ENCODE measurements at places on chromosomes 3 and 15. TPM values are rescaled to one million over a fixed set of nuclear protein-coding genes. Genes with fewer than 3 reads are reported as not detected.

HCLS1 gene
- 2.6 TPM for total RNA-seq

IQCF5 gene
- total RNA-seq = not detected

ARGFX gene
- not detected for total RNA-seq

ZNF609 gene
- 37.8 TPM for total RNA-seq

EXD1 gene
- 0.70 TPM for total RNA-seq

RASL12 gene
- not detected for total RNA-seq

LNP1 gene
- total RNA-seq = 4.8 TPM

SLCO2A1 gene
- 0.70 TPM for total RNA-seq

GOLGA8S gene
- 0.09 TPM for total RNA-seq

MEX3B gene
- total RNA-seq = not detected

GALNT15 gene
- not detected for total RNA-seq

TMEM45A gene
- total RNA-seq = 21.6 TPM

GRK7 gene
- total RNA-seq = not detected

CPEB1 gene
- not detected for total RNA-seq

IGDCC3 gene
- total RNA-seq = 0.22 TPM

SLC12A1 gene
- total RNA-seq = not detected

GLDN gene
- not detected for total RNA-seq

GRCh38 chr15:42994546-42994945 lies 74.0 kb upstream of the TTBK2 start:
- DNase-seq = no peak
- no peak overlapping the region for H3K27ac ChIP-seq
- H3K36me3 ChIP-seq = 0 out of 2 replicates have a peak, but pooled peaks cover 3% of the 10 kb centered on the region
- no peaks in the 10 kb centered on the region for H3K27me3 ChIP-seq

- H3K27me3 ChIP-seq = no peaks in the 10 kb centered on the region
- no peak overlapping the region for H3K27ac ChIP-seq
These were observed 1351.5 kb downstream of the ZPLD1 start for GRCh38 chr3:103786296-103786695.

DNA sequence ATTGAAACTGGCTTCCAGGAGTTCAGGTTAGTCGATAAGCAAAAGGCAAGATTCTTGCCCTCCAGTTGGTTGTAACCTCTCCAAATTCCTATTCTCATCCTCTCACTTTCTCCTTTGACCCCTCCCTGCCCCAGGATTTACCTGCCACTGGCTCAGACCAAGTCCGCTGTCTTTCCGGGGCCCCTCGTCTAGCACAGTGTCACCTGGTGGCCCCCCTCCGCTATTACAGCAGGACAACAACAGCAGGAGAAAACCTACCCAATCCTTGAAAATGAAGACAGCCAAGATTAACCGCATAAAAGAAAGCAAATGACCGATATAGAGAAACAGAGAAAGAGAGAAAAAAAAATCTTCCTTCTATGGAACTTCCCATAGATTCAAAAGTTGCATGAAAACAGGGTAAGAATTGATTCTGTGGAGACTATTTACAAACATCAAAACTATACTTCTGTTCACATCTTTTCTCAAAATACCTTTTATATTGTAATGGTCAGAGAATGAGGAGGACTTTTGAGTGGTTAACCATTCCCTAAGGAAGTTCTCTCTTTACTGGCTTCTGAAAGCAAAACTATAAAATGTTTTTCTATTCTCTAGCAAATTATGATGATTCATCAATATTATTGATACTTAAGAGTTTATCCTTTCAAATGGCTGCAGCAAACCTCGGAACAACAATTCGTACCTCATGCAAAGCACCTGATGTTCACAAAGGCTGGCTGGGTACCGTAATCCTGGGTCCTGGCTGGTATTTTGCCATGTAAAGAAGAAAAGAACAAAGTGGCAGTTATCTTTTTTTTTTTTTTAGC lies 10.0 kb upstream of the ST8SIA2 start:
- DNase-seq = no peak
- H3K36me3 ChIP-seq = no peaks in the 10 kb centered on the region
- H3K4me1 ChIP-seq = no peaks in the 10 kb centered on the region
- H3K4me3 ChIP-seq = no peak overlapping the region
- no peak overlapping the region for H3K27ac ChIP-seq

DNA sequence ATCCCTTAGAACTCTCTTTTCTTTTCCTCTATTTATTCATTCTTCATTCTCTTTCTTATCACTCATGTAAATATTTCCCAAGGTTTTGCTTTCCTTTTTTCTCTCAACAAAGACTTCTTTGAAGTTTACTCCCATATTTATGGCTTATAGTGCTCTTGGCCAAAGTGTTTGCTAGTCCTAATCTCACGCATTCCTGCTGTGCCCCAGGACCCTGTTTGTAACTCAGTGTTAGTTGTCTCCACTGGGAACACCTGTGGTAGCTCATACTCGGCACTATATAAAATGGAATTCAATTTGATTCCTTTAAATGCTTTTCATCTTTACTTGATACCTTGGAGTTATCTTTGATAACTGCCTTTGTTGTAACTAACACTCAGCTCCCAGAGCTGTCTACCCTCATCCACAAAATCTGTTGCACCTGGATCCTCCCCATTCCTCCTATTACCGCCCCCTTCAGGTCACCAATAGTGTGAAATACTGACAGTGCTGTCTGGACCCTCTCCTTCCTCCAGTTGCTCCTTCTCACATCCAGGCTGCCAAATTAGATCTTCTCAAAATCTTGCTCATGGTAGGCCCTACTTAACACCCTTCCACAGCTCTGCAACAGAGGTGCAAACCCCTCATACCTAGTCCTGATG lies 76.8 kb downstream of the TIGIT start:
- no peak overlapping the region for H3K4me3 ChIP-seq
- no peak for DNase-seq
- H3K4me1 ChIP-seq = no peaks in the 10 kb centered on the region
- no peaks in the 10 kb centered on the region for H3K27me3 ChIP-seq

- H3K4me1 ChIP-seq = peaks cover 22% of the 10 kb centered on the region
- no peak overlapping the region for H3K4me3 ChIP-seq
- no peaks in the 10 kb centered on the region for H3K36me3 ChIP-seq
These were observed 8.9 kb downstream of the XIRP1 start for GRCh38 chr3:39183211-39184080.

DNA sequence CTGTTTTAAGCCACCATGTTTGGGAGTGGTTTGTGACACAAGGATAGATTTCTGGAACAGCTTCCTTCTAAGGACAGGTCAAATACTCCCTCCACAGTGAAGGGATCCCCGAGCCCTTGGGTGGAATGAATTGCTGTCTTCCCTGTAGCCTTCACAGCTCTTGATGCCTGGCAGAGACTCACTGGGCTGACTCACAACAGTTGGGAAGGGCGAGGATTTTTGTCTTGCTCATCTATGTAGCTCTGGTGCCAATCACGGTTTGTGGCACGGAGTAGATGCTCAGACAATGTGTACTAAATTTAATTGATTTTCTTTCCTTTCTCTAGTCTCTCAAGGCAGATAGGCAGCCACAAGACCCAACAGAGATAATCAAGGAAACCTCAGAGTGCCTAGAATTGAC lies 27.0 kb downstream of the CRYGS start:
- peaks cover 97% of the 10 kb centered on the region for H3K27me3 ChIP-seq
- no peak for DNase-seq
- no peaks in the 10 kb centered on the region for H3K4me1 ChIP-seq
- no peaks in the 10 kb centered on the region for H3K36me3 ChIP-seq
- no peak overlapping the region for H3K4me3 ChIP-seq

DNA sequence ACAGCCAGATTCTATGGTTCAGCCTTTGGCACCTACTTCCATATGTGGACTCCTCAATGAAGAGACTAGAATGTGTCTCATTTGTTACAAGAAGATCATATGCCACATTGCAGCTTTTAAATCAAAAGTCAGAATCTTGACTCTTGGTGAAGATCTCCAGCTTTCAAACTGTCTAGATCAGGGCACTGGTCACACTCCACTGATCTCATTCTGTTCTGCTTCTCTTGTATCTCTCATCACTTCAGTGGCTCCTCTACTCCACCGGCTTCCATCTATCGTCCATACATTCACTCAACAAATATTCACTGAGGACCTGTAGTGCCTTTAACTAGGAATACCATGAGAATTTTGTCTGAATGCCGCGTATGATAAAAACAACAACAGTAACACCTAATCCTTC lies 203.3 kb upstream of the LPP start:
- H3K27me3 ChIP-seq = no peaks in the 10 kb centered on the region
- H3K4me3 ChIP-seq = no peak overlapping the region
- no peak for DNase-seq
- H3K27ac ChIP-seq = no peak overlapping the region
- no peaks in the 10 kb centered on the region for H3K36me3 ChIP-seq

GRCh38 chr3:129686941-129687340 lies 80.5 kb upstream of the PLXND1 start:
- no peak overlapping the region for H3K4me3 ChIP-seq
- DNase-seq = peak; percentile 71
- H3K36me3 ChIP-seq = 0 out of 2 replicates have a peak, but pooled peaks cover 8% of the 10 kb centered on the region
- no peaks in the 10 kb centered on the region for H3K27me3 ChIP-seq
- peak overlapping the region; percentile 72 for H3K27ac ChIP-seq

DNA sequence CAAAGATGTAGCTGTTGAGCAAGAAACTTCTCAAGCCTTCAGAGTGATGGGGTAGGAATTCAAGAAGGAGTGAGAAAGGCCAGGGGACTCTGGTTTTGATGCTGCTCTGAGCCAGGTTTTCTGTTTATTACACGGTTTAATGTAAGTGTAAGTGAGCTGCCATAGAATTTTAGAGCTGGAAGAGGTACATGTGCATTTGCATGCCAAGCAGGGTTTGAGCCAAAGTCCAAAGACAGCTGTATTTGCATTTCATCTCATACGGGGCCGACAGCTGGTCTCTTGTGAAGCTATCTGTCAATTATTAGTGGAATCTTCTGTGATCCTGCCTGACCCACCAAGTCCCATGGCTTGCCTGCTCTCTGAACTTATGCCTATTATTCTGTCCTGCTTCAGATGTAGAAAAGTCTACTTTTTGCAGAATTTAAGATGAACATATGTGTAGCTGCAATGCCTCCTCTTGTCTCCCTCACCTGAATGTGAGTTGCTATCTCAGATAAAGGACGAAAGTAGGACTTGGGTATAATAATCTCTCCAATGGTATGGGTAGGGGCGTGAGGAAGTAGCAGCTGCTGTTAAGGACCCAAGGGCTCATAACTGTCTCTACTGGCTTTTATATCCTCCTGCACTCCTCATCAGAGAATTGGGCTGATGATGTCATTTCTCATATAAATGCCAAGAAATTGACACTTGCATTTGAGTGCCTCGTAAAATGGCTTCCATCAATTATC lies 160.0 kb downstream of the SQOR start:
- H3K27ac ChIP-seq = no peak overlapping the region
- H3K4me3 ChIP-seq = no peak overlapping the region
- no peak for DNase-seq
- H3K4me1 ChIP-seq = no peaks in the 10 kb centered on the region

DNA sequence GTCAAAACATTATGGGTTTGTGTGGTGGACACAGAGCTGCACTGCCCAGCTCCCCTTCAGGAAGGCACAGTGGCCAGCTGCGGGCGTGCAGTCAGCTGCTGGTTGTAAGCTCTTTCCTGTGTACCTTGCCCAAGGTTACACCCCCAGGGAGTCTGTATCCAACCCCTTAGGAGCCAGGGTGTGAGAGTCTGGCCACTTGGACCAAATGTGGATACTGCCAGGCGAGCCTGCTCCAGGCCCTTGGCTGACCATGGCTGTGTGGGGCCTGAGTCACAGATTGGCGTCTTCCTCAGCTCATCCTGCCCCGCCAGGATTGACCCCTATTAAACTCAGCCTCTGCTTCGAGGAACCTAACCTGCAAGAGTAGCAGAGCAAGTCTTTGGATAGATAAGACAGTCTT lies 56.9 kb downstream of the ABHD5 start:
- no peaks in the 10 kb centered on the region for H3K27me3 ChIP-seq
- H3K4me3 ChIP-seq = no peak overlapping the region
- no peak overlapping the region for H3K27ac ChIP-seq
- DNase-seq = no peak

GRCh38 chr3:14426305-14426620 lies 23.9 kb downstream of the SLC6A6 start:
- peaks cover 7% of the 10 kb centered on the region for H3K36me3 ChIP-seq
- H3K27me3 ChIP-seq = no peaks in the 10 kb centered on the region
- peak overlapping the region; percentile 17 for H3K4me3 ChIP-seq

- H3K27ac ChIP-seq = no peak overlapping the region
- H3K4me1 ChIP-seq = peaks cover 10% of the 10 kb centered on the region
- H3K36me3 ChIP-seq = no peaks in the 10 kb centered on the region
- H3K4me3 ChIP-seq = no peak overlapping the region
These were observed 21.0 kb downstream of the BOC start for GRCh38 chr3:113232342-113232741.

DNA sequence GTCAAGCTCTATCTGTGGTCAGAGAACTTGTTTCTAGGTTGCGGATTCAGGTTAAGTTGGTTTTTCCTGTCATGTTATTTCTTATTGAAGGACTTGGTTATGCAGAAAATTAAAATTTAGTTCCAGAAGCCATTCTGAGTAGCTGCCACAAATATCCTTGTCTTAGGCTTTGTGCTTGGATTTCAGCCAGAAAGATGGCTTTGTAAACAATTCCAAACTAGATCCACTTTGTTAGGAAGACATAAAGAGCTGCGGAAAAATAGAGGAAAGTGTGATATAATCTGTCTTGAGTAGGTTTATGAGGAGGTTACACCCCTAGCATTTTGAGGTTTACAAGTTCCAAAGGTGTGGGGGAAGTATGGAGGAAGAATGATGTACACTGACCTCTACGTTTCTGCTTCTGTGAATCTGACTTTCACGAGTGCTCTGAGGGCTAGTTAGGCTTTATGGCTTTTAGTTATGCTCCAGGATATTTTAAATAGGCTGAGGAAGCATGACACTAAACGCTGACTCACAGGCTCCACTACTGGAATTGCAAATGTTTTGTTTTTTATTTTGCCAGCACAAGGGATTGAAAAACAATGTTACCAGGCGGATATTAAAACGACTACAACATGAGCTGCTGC lies 46.3 kb upstream of the UTS2B start:
- H3K4me3 ChIP-seq = no peak overlapping the region
- peaks cover 39% of the 10 kb centered on the region for H3K36me3 ChIP-seq
- no peak for DNase-seq
- H3K27ac ChIP-seq = 0 out of 2 replicates have a peak overlapping the region, but pooled peaks have one; percentile 5

GRCh38 chr3:78497021-78497420 lies 1270.8 kb downstream of the ROBO1 start:
- DNase-seq = no peak
- H3K4me3 ChIP-seq = no peak overlapping the region
- no peak overlapping the region for H3K27ac ChIP-seq
- H3K4me1 ChIP-seq = no peaks in the 10 kb centered on the region
- H3K27me3 ChIP-seq = no peaks in the 10 kb centered on the region

DNA sequence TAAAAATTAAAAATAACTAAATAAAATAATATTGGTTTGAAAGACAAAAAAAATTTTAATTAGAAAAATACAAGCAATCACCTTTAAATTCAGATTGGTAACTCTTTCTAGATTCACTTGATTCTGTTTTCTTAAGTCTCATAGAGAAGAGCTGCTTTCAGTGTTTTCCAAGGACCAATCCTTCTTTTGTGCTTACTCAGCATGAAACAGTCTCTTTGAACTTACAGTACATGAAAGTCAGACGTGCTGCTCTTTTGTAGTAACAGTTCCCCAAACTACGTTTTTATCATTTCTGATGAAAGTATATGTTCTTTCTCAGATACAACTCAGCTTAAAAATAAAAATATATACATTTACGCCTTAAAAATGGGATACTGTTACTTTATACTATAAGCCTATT lies 171.9 kb upstream of the CCDC54 start:
- peaks cover 32% of the 10 kb centered on the region for H3K4me1 ChIP-seq
- no peak for DNase-seq
- H3K27me3 ChIP-seq = no peaks in the 10 kb centered on the region
- no peaks in the 10 kb centered on the region for H3K36me3 ChIP-seq
- H3K27ac ChIP-seq = no peak overlapping the region

Measured in PC-9 (cell line).